COR-L47 (cell line): ENCODE measurements at places on chromosomes 11 and 22.

DNA sequence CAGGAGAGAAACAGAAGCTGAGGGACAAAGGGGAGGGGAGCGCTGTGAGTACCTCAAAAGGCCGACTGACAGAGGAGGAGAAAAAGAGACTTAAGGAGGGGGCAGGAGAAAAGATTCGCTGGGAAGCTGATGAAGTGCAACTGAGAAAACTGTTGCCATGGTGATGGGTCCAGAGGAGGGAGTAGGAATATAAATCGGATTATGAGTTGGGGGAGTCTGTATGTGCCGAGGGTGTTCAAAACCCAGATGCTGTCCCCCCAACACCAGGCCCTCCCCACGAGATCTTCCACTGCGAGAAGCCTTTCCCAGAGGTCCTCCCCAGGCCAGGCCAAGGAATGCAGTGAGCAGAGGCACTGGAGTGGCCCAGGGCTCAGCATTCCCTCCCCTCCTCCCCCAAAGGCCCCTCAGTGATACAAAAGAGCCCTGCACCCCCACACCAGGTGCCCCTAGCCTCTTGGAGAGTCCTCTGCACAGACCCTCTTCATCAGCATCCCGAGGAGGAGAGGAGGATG, 13.7 kb upstream of the BCL9L start:
- DNase-seq: no peak

DNA sequence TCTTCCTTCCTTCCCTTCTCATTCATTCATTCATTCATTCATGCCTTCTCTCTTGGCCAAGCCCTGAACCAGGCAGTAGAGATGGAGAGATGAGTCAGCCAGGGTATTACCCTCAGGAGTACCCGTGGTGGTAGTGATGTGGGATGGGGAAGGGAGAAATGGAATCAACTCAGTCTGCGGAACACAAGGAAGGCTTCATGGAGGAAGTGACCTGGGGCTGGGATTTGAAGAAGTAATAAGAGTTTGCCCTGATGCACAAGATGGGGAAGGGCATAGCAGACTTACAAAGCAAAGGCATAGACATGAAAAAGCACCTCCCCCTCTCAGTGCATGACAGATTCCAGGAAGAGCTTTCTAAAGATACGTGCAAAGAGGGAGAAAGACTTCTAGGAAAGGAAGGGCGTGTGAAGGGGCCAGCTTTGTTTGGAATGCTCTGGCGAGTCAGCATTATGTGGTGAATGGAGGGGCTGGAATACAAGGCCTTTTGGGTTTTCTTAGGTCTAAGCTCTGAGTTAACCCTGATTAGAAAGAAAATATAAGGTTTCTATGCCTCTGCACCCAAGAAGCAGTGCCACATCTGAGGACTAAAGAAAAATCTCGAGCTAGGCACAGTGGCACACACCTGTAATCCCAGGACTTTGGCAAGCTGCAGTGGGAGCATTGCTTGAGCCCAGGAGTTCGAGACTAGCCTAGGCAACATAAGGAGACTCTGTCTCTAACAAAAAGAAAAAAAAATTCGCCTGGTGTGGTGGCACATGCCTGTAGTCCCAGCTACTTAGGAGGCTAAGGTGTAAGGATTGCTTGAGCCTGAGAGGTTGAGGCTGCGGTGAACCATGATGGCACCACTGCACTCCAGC, 36.4 kb upstream of the ACER3 start:
- DNase-seq: no peak

GRCh38 chr22:19840955-19841640, 13.6 kb downstream of the GNB1L start:
- DNase-seq: no peak

- no peak for DNase-seq
These were observed 4.6 kb downstream of the C11orf54 start for GRCh38 chr11:93746101-93746500.

- no peak for DNase-seq
These were observed 4.5 kb upstream of the TMA7B start for GRCh38 chr22:39955675-39956074.
